ENCODE measurements at places on chromosomes 13 and 19.

DNA sequence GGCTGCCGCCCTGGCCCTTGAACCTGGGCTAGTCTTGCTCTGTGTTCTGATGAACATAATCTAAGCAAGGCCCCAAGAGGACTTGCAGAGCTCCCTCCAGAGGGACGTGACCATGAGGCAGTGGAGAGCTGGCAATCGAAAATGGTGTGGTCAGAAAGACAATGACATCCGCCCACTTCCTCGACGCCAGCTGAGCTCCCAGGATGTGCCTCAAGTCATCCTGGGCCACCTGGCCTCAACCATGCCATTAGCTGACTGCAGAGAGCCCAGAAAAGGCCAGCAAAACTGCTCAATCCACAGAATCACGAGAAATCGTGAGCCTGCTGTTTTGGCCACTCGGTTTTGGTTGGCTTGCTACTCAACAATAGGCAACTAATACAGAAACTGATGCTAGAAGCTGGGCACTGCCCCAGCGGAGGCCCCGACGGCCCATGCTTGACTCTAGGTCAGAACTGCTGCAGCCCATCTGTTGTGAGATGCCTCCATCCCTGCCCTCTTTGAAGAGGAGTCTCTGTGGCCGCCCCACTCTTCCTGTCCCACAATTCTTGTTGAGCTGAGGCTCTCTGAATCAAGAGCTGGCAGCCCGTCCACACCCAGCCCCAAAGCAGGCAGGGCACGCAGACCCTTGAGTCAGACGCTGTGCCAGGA is 53.3 kb downstream of the STK24 start:
- no peak for DNase-seq

DNA sequence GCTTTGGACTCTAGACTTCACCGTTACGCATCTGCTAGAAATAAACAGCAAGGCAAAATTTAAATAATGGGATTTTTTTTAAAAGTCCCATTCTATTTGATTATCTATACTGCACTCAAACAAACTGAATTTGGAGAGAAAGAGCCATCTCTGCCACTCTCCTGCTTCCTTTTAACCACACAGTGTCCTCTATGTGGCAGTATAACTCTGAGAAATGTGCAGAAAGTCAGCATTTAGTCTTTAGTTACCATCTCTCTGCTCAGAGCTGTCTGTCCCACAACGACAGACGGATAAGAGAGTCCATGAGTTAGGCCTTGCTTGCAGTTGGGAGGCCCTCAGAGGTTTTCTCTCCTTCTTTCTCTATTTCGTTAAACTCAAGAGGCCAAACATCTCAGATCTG is 21.2 kb downstream of the CCNA1 start:
- no peak for DNase-seq

GRCh38 chr13:97659602-97660001 is 225.6 kb downstream of the RAP2A start:
- DNase-seq, result no peak

GRCh38 chr19:13783565-13784500 is 9.6 kb downstream of the C19orf53 start:
- no peak for DNase-seq

- no peak for DNase-seq
These were observed 35.4 kb downstream of the ZNF787 start for GRCh38 chr19:56085571-56086275.

DNA sequence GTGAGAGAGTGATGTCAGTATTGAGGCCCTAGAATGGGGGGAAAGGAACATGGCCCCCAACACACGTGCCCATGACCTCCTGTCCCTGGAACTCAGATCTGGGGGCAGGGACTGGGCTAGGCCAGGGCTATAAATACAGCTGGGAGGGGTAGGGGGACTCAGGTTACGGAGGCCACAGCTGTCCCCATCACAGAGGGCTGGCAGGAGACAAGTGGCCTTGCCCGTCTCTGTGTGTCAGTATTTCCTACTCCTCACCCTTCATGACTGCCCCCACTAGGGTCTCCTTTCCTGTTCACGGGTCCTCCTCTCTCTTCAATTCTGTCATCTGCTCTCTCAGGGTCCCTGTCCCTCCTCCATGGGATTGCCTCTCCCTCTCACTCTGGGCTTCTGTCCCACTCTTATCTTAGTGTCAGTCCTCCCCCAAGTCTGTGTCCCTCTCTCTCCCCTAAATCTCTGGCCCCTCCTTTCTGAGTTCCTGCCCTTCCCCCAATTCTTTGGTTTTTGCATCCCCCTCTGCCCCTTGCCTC is 687 bp upstream of the HRC start:
- DNase-seq, result no peak

GRCh38 chr19:55044771-55045716 is 7.0 kb upstream of the GP6 start:
- no peak for DNase-seq

DNA sequence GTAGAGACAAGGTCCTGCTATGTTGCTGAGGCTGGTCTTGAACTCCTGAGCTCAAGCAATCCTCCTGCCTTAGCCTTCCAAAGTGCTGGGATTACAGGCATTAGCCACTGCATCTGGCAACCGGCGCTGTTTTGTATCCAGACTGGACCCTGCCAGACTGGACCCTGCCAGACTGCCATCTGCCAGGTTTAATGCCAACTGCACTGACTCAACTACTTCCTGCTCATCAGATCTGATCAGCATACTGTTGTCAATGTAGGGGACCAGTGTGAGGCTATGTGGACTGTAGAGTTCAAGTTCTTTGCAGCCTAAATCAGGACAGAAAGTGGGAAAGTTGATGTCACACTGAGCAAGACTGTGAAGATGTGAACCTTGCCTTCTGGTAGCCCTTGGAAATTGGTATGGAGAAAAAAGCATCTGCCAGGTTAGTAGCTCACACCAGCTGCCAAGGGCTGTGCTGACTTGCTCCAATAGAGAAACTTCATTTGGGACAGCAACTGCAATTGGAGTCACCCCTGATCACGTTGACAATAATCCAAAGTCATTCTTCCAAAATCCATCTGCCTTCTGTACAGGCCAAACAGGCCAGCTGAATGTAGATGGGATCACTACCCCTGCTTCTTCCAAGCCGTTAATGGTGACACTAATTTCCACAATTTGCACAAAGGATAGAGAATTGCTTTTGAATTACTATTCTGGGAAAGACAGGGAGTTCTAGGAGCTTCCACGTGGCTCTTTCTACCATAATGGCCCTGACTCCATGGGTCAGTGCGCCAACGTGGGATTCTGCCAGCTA is 36.8 kb upstream of the ATP1A3 start:
- no peak for DNase-seq

DNA sequence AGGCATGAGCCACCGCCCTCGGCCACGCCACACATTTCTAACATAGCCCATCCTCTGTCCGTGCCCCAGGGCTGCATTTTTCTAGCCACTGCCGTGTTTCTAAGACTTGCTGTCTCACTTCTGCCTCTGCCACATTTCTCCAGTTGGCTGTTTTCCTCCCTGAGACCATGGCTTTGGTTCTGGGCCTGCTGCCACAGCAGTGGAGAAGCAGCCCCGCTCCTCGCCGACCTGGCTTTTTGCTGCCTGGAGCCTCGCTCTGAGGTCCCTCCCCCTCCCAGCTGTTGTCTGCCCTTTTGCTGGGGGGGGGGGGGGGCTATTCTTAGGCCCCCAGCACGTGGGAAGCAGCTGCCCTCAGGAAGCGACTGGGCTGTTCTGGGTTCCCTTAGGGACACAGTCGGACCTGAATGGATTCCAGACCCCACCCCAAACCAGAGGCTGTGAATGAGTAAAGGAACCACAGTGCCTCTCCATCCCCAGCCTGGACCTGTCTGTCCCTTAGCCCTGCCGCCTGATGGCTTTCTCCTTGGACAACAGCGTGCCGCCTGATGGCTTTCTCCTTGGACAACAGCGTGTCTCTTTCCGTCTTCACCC is 3.3 kb downstream of the GYS1 start:
- DNase-seq, result no peak

DNA sequence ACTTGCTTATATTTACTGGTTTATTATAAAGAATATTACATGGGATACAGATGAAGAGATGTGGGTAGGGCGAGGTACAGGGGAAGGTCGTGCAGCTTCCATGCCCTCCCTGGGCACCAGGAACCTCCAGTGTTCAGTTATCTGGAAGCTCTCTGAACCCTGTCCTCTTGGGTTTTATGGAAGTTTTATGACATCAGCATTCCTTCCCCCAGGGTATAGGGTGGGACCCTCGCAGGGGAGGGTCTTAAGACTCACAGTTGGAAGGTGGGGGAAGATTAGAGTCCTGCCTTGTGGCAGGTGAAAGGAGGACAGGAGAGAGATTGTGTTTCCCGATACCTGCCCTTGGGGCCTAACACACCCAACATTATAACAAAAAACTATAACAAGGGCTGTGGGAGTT is 71.8 kb upstream of the NPAS1 start:
- no peak for DNase-seq

DNA sequence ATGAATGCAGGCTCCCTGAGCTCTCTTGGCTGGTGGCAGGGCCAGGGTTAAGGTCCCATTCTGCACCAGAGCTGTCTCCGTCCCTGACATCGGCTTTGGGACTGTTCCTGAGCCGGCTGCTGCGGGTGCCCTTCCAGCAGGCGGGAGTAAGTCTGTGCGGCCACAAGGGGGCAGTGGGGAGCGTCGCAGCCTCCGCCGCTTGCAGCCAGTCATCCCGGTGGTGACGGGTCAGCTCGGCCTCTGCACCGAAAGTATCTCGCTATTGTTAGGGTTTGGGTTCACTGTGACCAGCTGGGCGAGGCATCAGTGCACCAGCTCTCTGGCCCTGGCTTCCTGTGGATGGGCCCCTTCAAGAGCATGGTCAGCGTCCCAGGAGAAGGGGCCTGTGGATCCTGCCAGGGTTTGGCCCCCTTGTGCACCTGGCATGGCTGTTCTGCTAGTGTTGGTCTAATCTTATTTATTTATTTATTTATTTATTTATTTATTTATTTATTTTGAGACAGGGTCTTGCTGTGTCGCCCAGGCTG is 15.1 kb downstream of the NDUFB7 start:
- DNase-seq, result no peak

DNA sequence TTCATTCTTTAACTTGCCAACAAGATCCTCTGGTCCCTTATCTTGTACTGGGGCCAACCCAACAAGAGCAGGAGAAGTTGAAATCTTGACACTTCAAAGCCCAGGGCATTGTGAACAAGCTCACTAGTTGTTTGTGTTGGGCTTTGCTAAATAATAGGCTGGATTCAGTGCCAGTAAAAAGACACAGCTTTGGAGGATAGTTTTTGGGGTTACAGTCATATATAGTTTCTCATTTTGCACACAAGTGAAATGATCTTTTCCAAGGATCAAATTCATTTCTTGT is 30.3 kb upstream of the LRCH1 start:
- DNase-seq, result no peak

GRCh38 chr13:91805605-91806004 is 407.2 kb downstream of the GPC5 start:
- DNase-seq, result no peak

DNA sequence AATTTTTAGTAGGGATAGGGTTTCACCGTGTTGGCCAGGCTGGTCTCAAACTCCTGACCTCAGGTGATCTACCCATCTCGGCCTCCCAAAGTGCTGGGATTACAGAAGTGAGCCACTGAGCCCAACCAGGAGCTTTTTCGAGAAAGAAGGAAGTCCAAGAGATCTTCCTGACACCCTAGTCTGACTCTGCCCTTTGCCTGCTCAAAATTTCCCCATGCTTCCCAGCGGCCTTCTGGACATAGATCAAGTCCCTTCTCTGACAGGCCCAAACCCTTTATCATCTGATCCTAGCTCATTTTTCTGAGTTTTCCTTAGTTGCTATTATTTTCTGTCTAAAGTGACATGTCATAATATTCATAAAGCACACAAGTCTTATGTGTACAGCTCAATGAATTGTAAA is 1.5 kb upstream of the BAX start:
- no peak for DNase-seq

DNA sequence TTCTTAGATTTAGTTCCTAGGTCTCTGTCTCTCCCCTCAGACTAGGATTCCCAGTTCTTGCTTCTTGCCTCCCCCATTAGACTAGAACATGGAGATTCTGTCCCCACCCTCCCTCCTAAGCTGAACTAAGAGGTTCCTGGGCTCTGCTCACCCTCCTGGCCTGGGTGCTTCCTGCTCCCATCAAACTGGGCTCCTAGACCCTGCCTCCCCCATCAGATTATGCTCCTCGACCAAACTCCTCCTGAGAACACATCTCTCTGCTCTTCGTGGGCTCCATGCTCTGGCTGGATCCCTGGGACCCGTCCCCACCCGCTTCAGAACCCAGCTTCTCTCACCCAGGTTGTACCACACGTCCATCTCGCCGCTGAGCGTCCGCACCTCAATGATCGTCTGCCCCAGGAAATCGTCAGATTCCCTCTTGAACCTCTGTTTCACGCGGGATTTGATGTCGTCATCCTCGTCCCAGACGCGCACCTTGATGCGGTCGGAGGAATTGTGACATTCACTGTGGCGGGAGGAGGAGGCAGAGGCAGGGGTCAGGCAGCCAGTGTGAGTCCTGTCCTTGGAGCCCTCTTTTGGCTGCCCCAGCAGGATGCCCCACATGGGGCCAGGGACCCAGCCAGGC is 42.7 kb downstream of the UNC13A start:
- DNase-seq, result no peak

GRCh38 chr19:15288146-15288963 is 44.0 kb downstream of the BRD4 start:
- no peak for DNase-seq

- DNase-seq, result peak; percentile 43
These were observed 275.9 kb downstream of the ZNF536 start for GRCh38 chr19:30647891-30648720.

DNA sequence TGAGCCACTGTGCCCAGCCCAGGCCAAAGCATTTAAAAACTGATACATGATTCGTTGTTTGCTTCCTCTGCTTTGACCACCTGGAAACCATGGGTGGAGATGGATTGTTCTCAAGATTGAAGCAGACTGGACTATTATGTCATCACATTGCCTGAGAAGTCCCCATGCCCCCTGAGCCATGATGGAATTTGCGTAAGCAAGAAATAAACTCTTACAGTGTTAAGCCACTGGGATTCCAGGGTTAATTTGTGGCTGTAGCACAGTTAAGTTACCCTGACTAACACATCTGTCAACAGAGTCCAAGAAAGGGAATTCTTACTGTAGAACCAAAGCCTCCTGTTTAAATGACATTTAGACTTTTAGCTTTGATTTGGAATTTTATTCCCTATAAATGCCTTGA is 19.4 kb upstream of the DHRS12 start:
- no peak for DNase-seq

- no peak for DNase-seq
These were observed 11.2 kb upstream of the KLF12 start for GRCh38 chr13:74145249-74145975.

GRCh38 chr19:49599378-49600295 is 8.7 kb downstream of the PRR12 start:
- no peak for DNase-seq

- no peak for DNase-seq
These were observed at the start of gene TLE5 for GRCh38 chr19:3062165-3063105. TLE5 (minus strand) TSS chr19:3062495; CDS start chr19:3062200, 295 bp downstream.

All from coronary artery (tissue), 2 donors.